ENCODE measurements at places on chromosomes 4 and X.

DNA sequence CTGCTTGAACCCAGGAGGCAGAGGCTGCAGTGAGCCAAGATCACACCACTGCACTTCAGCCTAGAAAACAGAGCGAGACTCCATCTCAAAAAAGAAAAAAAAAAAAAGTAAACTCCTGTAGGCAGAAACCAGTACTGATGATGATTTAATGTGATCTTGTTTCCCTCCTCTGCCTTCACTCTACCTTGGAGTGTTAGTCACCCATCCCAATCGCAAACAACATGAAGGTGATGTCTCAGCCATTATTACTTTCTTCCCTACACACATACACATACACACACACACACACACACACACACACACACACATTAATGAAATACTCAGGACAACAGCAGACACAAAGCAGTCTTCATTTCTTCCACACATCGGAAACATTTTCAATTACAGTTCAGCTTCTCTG lies 15.6 kb downstream of the XKRX start:
- DNase-seq, result no peak

GRCh38 chr4:64771149-64771548 lies 361.9 kb upstream of the TECRL start:
- DNase-seq, result no peak

GRCh38 chr4:167544391-167544790 lies 310.1 kb upstream of the SPOCK3 start:
- no peak for DNase-seq

- no peak for DNase-seq
Observed at GRCh38 chr4:11072463-11072862, 356.2 kb downstream of the HS3ST1 start.

GRCh38 chr4:38117591-38117990 lies 157.4 kb downstream of the PTTG2 start:
- no peak for DNase-seq

DNA sequence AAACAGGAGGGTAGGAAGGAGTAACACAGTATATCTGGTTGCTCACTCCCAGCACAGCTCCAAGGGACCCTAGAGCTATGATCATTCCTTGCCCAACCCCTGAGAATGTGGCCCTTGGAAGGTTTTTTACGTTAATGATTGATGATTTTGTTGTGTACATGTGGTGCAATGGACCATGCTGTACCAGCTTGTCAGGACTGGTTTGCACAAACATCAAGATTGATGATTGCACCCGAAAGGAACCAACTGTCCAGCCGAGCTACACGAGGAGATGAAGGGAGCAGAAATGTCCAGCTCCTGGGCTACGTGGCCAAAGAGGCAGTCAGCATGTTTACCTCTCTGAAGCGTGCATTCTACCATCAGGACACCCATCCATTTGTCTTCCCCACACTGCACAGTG lies 83.2 kb upstream of the USP9X start:
- DNase-seq, result no peak

GRCh38 chr4:74768857-74769525 lies 25.3 kb downstream of the BTC start:
- no peak for DNase-seq

DNA sequence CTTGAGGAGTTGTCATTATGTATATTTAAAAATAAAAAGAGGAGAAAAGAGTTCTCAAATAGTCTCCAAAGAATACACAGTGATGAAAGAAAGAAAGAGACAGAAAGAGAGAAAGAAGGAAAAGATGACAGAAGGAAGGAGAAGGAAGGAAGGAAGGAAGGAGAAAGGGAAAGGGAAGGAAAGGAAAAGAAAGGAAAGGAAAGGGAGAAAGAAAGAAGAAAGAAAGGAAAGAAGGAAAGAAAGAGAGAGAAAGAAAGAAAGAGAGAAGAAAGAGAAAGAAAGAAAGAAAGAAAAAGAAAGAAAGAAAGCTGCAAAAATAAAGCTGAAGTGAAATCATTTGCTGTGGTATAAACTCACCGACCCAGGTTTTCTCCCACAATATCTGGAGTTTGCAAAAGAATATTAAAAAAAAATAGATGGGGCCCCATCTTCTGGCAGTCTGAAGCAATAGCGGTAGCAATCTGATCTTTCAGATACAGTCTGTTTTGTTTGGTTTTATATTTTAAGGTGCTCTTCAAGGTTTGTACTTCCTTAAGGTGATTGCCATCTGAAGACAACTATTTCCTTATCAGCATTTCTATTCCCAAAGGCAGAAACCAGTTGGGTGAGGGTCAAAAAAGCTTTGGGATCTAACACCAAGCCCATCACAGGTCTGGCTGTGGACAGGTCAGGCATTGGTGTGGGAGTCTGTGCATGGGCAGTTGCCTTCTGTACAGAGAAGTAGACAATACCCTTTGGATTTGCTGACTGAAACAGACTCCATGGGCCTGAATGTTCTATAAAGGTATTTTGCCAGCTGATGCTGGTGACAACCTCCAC lies 160.4 kb downstream of the CPEB2 start:
- no peak for DNase-seq

GRCh38 chr4:107845681-107846080 lies 20.9 kb downstream of the SGMS2 start:
- no peak for DNase-seq

GRCh38 chrX:110678591-110678990 lies 117.0 kb downstream of the CHRDL1 start:
- no peak for DNase-seq

DNA sequence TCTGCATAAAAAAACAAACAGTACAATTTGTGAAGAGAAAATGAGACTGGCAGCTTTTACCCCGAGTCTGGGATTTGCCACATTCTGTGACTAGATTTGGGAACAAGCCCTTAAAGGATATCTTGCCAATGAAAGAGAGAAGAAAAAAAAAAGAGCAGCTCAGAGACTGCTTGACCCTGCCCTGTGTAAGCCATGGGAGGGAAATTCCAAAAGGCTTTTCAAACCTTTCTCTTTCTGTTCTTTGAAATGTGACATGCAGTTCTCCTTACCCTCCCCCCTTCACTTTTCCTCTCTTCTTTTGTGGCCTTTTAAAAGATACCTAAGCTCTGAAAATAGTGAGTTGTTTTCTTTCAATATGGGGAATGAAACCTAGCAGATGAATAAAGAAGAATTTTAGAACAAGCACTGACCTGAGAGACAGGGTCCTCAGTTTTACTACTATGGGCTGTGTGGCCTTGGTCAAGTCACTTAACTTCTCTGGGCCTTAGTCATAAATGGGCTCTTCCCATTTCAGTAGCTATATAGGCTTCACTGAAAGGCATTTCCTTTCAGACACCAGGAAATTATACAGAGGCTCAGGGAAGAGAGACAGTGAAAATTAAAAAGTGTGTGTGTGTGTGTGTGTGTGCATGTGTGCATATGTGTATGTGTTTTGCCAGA lies 5.1 kb downstream of the CCDC160 start:
- DNase-seq, result no peak

DNA sequence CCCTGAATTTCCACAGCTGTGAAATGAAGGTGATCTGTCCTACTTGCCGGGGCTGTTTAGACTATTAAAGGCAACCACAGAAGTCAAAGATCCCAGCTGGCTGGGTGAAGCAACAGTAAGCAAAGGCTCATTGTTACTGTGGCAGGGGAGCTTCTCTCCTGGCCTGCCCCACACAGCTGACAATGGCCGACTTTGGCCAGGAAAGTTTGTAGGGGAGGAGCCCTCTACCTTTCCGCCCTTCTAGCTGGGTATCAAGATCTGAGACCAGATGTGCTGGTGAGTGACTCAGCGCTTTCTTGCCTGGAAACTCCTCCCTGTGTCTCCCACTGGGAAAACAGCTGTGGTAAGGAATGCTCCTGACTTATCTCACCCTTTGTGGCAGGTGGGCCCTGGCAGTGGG lies 21.1 kb downstream of the RASSF6 start:
- no peak for DNase-seq

GRCh38 chr4:48602222-48602621 lies 112.2 kb downstream of the ZAR1 start:
- no peak for DNase-seq

- DNase-seq, result no peak
Observed at GRCh38 chr4:101264512-101264911, 82.8 kb downstream of the PPP3CA start.

GRCh38 chrX:67563469-67564448 lies 19.9 kb downstream of the AR start:
- DNase-seq, result no peak

- DNase-seq, result no peak
Observed at GRCh38 chrX:6930307-6930849, 217.1 kb upstream of the STS start.

DNA sequence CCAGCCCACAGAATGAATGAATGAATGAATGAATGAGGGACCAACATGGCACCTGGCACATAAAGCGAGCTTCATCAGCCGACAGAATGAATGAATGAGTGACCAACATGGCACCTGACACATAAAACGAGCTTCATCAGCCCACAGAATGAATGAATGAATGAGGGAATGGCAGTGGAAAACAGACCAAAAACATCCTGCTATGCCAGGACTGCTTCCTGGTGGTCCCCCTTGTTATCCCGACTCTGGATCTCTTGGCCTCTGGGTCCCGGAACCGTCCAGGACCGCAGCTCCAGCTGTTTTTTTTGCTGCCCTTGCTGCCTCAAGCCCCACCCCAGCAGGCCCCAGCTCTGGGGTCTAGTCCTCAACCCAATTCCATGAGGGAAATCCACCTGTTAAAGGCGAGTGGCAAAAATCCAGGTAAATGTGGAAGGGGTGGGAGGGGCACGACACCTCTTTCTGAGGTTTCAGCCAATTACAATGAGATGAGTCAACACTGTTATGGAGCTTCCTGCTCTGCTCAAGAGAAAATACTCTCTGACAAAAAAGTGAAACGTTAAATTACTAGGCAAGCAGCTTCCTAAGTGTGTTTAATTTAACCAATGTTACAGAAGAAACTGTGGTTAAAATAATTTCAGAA lies 72.0 kb upstream of the MTNR1A start:
- DNase-seq, result no peak

DNA sequence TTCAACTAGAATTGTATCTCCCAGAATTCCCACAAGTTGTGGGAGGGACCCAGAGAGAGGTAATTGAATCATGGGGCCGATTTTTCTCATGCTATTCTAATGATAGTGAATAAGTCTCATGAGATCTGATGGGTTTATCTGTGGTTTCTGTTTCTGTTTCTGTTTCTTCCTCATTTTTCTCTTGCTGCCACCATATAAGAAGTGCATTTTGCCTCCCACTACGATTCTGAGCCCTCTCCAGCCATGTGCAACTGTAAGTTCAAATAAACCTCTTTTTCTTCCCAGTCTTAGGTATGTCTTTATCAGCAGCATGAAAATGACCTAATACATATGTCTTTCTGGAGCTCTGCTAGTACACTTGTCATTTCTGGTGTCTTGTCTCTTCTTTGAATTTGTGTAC lies 22.1 kb upstream of the OR13H1 start:
- no peak for DNase-seq

GRCh38 chr4:39205000-39205399 lies 22.7 kb downstream of the WDR19 start:
- no peak for DNase-seq

- DNase-seq, result no peak
Observed at GRCh38 chr4:159598602-159599001, 495.7 kb downstream of the RAPGEF2 start.

DNA sequence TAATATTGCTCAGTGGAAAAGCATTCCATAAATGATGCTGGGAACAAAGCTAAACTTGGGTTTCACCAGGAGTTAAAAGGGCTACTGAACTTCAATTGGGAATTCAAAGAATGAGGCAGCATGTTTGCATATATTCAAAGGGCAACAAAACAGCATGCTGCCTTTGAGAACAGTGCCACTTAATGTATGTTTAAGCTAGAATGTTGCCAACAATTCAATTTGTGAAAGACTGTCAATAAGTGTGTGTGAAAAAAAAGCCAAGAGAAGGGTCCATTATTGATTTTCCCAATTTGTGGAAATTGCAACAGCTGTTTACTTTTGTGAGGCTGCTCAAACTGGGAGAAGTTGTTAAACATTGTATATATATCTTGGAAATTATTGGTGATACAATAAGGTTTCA lies 701.9 kb upstream of the ACTRT1 start:
- no peak for DNase-seq

- DNase-seq, result peak; percentile 83
Observed at GRCh38 chr4:140308366-140309123, 64.9 kb upstream of the SCOC start.

DNA sequence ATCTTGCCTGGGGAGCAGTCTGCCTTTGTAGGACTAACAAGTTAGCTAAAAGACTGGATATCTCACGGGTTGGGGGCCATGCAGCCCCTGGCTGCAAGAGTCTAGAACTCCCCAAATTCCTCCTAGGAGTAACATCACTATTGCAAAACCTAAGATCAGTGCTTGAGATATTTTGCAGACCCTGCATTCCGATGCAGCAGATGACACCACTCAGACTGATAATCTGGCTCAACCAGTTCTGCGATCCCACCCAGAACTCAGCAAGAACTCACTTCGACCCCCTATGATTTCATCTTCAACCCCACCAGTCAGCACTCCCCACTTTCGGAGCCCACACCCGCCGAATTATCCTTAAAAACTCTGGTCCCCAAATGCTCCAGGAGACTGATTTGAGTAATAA lies 834.0 kb downstream of the C4orf33 start:
- DNase-seq, result peak; percentile 20

- no peak for DNase-seq
Observed at GRCh38 chr4:157221426-157221894, 932 bp downstream of the GRIA2 start.

DNA sequence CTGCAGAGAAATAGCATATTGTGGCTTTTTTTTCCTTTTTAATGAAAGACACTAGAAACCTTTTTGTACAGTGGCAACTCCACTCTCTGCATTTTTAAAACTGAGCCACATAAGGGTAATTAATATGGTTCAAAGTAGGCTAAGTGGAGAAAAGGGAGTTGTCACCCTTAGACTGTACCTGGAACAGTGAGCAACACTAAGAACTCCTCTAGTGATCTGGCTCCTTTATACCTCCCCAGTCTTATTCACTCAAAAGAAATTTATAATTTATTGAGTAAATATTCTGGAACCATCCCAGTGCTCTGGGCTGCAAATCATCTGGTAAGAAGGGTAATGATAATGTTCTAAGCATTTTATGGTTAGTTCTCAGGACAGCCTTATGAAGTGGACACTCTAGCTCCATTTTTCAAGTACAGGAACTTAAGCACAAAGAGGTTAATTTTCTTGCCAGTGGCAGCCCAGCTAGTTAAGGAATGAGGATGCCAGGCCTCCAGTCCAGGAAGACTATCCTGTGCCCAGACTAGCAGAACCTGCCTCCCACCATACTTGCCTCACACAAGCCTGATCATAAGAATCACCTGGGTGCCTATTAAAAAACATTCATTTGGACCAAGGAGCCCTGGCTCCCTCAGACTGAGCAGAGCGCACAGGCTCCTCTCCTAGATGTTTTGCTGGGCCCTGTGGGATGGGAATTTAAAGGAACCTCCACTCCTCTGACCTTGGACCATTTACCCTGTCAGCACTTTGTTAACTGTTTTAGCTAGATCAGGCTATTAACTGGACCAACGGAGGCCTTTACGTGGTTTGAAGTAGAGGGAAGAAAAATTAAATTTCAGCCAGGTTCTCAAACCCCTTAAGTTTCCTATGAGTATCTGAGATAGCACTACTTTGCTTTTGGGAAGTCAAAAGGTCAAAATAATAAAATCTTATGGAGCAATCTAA lies 102.6 kb downstream of the PDE5A start:
- DNase-seq, result no peak
